ENCODE measurements at places on chromosomes 7 and 10. TPM values are rescaled to one million over a fixed set of nuclear protein-coding genes. Genes with fewer than 3 reads are reported as not detected.

- DNase-seq = no peak
Measured at GRCh38 chr7:8185926-8186683, 75.9 kb downstream of the ICA1 start.

The NME8 gene
- not detected for total RNA-seq

- DNase-seq = no peak
Measured at GRCh38 chr10:102344067-102344466, 51.4 kb upstream of the NFKB2 start.

- DNase-seq = no peak
Measured at GRCh38 chr10:75788394-75789205, 357.2 kb downstream of the LRMDA start.

GRCh38 chr7:139358541-139359365, 941 bp upstream of the LUC7L2 start:
- no peak for DNase-seq

GRCh38 chr10:84654671-84655070, 326.3 kb downstream of the CCSER2 start:
- DNase-seq = no peak

The KIAA1217 gene
- total RNA-seq = 32.6 TPM

- DNase-seq = peak; percentile 82
Measured at GRCh38 chr7:4882169-4883032, 1.1 kb downstream of the RADIL start.

The PTN gene
- 18.3 TPM for total RNA-seq

GRCh38 chr10:34670081-34670480, 145.0 kb downstream of the PARD3 start:
- no peak for DNase-seq

The SYT15 gene
- total RNA-seq = 4.9 TPM

- DNase-seq = no peak
Measured at GRCh38 chr7:1087465-1087814, 473 bp upstream of the GPER1 start.

The FRAT1 gene
- total RNA-seq = 6.2 TPM

- DNase-seq = no peak
Measured at GRCh38 chr7:76260171-76260703, 42.2 kb upstream of the HSPB1 start.

The SEMA3D gene
- total RNA-seq = 1.1 TPM

DNA sequence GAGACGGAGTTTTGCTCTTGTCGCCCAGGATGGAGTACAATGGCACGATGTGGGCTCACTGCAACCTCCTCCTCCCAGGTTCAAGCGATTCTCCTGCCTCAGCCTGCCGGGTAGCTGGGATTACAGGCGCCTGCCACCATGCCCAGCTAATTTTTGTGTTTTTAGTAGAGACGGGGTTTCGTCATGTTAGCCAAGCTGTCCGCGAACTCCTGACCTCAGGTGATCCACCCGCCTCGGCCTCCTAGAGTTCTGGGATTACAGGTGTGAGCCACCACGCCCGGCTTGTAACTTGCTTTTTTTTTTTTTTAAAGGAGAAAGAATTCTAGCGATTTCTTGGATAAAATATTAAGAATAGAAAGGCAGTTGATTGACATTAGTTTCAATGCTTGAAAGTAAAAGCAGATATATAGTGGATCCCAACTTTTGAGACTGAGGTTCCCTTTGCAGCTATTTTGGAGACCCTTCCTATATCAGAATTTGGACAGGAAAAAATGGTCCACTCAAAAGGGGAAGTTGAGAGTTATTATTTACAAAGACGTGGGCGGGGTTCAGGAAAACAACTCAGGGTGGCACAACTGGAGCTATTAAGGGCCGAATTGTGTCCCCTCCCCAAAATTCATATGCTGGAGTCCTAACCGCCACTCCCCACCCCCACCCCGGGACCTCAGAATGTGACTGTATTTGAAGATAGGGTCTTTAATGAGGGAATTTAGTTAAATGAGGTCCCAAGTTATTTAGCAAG, 1.3 kb upstream of the ERCC6 start:
- no peak for DNase-seq

The ACBD7 gene
- not detected for total RNA-seq

GRCh38 chr10:89279421-89279869, 22.4 kb upstream of the IFIT2 start:
- DNase-seq = no peak

The PTPRZ1 gene
- 0.88 TPM for total RNA-seq

DNA sequence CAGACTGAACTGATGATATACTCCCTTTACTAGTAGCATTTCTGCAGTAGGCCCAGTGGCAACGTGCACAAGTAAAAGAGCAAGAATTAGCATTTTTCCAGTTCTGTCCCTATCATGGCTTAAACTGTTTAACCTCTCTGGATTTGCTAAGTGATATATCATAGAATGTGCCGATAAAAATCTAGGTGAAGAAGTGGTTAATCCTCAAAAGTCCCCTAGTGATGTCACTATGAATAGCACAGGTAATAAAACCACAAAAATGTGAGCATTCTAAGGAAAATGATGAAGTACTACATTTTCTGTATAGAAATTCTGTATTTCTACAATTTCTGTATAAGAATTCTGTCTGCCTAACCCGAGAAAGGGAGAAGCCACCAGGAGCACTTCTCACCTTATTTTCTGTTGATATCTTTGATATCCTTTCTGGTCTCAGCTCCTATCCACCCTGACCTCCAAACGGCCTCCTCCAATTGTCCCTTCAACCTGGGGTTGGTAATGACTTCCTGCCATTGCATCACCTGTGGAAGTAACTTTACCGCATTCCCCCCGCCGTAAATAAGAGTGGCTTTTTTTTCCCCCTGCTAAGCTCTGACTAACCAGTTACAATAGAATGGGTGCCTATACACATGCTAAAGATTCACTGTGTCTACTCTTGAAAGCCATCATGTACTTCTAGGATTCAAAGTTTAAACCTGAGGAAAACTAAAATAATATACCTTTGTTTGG, 155.9 kb upstream of the ASAH2 start:
- no peak for DNase-seq
